Nephron progenitor cell (in vitro differentiated cells): ENCODE measurements at places on chromosomes 6 and 20.

DNA sequence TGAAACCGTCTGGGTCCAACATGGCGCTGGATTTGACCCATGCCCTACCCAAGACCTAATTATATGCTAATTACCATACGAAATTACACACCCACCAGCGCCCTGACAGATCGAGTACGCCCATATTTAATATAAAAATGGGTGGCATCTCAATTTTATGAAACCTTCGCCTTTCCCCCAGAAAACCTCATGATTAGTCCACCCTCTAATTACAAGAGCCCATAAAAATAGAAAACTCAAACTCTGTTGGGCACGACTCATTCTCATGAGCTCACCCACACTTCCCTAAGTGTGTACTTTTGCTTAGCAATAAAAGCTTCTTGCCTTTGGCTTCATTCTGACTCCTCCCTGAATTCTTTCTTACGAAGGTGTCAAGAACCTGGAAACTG is 136.4 kb downstream of the OR2B2 start:
- DNase-seq: no peak

DNA sequence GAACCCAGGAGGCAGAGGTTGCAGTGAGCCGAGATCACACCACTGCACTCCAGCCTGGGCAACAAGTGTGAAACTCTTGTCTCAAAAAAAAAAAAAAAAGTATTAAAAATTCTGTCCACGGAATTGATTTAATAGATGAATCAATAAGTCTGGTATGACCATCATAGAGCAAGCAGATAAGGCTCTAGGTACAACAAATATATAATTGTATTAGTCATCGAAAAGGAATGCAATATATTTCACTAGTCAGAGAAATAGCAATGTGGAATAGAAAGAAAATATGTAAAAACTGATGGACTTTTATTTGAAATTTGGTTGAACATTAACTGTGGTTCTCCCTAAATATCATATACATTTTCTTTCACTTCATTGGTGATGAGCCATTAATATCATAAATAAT is 476.8 kb upstream of the AGPAT4 start:
- DNase-seq: no peak

DNA sequence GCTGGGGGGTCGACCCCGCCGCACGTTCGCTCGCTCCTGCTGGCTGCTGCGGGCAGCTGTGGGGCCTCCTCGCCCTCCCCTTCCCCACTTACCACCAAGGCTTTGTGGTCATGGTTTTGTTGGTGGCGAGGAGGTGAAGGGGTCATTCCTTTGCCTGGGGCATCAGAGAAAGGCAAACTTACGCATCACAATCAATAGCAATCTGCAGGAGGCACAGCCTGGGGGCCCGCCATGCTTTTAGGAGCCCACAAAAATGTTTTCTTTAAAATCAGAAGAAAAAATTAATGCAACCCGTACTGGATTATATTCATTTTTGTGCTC is 137.0 kb downstream of the IMPG1 start:
- DNase-seq: no peak

DNA sequence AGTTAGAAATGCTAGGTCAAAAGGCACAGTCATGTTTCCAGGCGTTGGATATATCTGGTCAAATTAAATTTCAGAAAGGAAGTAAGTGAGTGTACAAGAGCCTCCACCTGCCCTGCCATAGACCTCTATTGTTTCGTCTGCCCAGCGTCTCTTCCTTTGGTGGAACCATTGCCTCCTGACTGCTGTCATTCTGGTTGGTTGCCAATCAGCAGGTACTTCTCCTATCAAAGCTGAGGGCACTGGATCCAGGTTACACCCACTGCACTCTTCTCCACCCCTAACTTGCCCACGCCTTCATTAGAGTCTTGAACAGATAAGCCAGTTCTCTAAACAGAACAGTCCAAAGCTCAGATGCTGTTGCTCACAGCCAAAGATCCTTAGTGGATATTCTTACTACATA is 2.6 kb upstream of the WFDC5 start:
- no peak for DNase-seq

DNA sequence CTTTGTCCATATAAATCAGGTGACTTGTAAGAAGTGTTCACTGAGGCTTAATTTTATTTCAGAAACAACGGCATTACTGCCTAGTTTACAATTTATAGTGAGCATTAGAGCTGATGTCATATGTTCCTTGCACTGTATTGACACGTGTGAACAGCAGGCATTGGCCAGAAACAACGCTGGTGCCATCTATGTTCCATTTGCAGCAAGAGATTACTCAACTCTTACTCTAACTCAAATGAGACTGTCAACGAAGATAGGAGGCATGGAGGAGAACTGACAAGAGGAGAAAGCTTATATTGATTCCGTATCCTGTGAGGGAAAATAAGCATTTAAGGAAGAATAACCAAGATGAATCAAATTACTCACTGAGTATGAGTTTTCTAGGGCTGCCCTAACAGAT is 48.4 kb downstream of the MTFR2 start:
- no peak for DNase-seq

- DNase-seq: no peak
These were observed 331.3 kb downstream of the RIMS1 start for GRCh38 chr6:72217626-72218025.

DNA sequence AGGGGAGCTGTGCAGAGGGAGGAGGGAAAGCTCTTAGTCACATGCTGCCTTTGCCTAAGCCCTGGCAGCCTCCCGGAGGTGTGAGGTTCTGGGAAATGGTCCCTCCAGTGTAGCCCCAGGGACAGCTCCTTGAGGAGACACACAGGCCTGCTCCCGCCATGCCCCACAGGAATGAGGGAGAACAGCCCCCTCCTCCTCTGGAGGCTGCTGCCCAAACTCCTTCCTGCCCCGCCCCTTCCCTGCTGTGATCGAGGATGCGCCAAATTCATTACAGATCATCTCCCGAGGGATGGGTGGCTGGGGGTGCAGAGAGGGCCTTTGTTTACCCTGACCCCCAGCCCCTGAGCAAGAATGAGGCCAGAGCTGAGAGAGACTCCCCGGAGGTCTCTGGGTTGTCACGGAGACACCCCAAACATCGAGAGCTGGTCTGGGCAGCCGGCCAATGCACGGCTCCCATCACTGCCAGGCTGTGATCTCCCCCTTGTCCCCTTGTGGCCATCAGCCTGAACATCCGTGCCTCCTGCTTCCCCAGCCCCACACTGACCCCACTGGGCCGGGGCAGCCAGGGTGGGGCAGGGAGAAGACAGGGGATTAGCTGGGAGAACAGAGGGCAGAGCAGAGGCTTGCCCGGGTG is 8.4 kb downstream of the CYP21A2 start:
- no peak for DNase-seq

GRCh38 chr6:138430361-138431145 is 26.5 kb downstream of the HEBP2 start:
- no peak for DNase-seq

DNA sequence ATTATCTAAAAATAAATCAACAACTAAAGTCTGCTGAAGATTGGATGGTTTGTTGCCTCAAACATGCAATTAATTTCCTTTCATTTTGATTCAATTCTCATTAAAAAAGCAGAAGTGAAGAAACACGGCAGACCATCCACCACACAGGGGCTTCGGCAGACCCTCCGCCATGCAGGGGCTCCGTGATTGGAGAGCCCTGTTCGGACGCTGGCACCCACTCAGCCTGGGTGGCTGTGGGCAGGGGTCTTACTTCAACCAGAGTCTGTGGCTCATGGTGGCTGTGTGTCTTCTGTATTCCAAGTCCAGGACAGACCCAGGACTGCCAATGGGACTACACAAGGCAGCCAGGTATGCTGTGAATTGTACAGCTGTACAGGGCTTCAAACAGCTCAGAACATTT is 86.9 kb upstream of the FRMD1 start:
- no peak for DNase-seq

DNA sequence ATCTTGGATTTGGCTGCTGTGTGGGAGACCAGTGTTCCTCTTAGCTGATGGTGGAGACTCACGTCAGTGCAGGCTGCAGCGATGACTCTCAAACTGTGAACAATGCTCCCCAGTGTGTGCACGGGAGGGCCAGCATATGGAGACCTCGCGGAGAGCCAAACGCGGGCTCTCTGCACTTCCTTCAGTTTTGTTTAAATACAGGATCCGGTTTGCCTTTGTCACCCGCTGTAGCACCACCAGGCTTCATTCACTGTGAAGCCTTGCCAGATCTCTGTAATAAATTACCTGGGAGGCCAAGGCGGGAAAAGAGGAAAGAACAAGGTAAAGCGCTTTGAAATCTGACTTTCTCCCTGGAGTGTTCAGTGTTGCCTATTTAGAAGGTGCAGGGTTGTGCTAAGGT is 30.7 kb upstream of the TMEM14A start:
- no peak for DNase-seq

GRCh38 chr6:104638841-104639290 is 220.9 kb downstream of the HACE1 start:
- no peak for DNase-seq

- no peak for DNase-seq
These were observed 43.8 kb downstream of the TAF4 start for GRCh38 chr20:62021793-62022385.

DNA sequence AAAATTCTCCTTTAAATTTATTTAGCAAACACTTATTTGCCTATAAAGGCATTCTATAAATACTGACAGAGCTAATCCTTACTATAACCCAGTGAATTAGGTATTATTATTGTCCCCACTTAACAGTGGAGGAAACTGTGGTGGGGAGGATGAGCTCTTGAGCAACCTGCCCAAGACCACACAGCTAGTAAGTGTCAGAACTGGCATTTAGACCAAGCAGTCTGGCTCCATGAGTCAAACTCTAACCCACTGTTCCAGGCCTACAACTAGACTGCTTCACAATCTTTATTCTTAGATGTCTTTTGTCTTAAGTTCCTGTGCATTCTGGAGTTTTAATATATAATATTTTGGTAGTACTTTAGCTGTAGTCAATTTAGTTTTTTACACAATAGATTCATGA is 530.8 kb downstream of the BCKDHB start:
- no peak for DNase-seq

- no peak for DNase-seq
These were observed 773.4 kb downstream of the KIF16B start for GRCh38 chr20:15799871-15800270.

DNA sequence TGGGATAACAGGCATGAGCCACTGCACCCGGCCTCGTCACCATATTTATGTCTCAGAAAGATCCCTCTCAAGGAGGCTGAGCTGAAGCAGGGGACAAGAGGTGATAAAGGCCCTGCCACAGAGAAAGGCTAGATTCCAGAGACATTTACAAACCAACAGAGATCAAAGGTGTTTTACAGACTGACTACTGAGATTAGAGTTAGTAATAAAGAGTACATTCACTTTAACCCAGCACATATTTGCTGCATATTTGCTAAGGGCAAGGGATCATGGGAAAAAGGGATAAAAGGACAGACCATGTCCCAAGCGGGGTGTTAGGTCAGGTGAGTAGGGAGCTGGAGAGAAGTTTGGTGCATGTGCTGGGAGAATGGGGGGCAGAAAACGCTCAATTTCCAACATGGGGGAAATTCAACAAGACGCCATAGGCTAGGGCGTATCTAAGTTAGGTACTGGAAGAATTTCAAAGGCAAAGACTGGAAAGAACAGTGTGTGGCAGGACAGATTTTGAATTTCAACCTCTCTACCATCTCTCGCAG is 43.8 kb upstream of the SEC63 start:
- no peak for DNase-seq

GRCh38 chr6:81326881-81327561 is 425.5 kb downstream of the TENT5A start:
- no peak for DNase-seq

DNA sequence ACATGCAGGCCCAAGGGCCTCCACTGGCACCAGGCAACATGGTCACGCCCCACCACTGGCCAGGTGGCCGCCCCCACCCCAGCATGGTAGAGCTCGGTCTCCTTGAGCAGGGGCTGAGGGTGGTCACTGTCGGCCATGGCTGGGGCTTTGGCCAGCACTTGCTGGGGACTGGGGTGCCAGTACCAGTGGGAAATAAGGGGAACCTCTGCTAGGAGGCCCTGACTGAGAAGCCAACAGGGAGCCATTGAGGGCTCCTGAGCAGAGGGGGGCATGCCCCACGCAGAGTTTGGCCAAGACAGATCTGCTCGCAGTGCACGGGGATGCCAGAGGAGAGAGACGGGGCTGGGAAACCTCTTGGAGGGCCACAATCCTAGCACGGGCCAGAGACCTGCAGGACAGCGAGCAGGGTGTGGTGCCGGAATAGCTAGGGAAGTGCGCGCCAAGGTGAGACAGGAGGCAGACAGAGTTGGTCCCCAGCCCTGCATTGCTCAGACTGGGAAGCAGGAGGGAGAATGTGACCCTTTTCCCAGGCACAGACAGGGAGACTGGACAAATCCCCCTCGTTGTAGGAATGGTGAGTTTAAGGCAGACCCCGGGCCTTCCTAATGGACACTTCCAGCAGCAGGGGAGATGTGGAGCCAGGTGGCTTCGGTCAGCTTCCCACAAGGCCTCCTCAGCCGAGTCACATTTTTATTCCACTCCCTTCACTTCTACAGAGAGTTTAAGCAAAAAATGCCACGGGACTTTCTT is 179.0 kb upstream of the CST7 start:
- DNase-seq: no peak

GRCh38 chr6:92587525-92587924 is 831.8 kb downstream of the EPHA7 start:
- DNase-seq: no peak

DNA sequence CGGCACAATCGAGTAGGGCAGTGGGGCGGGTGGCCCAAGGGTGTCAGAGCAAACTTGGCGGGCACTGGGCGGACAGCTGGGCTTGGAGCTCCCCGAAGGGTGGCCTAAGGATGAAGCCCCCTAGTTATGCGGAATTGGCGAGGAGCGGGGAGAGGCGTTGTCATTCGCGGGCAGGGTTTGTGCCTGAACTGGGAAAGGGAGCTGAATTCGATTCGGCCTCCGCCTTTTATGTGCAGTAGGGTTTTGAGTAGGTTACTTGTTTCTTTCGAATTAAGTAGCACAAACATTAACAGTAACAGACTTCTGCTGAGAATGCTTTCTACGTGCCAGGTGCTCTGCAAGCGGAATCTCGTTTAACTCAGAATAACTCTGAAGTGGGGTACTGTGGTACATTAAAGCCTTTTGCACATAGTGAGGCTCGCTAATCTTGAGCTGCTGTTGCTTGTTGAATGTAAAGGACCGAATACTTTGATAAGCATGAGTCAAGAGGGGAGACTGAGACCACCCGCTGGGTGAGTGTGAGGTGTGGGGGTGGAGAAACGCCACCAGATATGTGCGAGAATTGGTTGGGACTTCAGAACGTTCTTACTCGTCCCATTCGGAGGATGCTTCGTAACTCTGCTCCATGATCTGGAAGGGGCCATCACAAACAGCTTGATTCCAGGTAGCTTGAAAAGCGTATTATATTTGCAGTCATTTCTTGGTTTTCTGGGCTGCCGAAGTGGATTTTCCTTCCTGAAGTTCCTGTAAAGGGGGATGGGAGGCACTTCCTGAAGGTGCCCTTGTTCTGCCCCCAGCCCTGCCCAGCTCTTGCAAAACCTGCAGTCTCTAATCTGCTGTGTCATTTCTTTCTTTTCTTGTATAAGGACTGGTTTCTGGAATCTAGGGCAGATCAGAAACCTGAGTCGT is 833 bp downstream of the RAB5IF start:
- no peak for DNase-seq

- DNase-seq: peak; percentile 24
These were observed 94.8 kb downstream of the BTBD3 start for GRCh38 chr20:12012241-12013222.

DNA sequence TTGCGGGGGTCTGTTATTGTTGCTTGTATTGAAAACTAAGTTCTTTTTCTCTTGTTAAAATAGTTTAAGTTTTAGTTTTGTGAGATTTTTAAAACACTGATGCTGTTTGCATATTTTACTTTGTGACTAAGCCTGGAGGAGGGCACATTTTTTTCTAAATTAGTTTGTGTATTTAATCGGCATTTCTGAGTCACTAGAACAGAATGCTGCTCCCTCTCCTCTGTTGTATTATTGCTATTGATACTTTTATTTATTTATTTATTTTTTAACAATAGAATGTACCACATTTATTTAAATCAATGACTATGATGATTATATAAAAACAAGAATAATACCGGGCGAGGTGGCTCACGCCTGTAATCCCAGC is 5.1 kb upstream of the FAM50B start:
- DNase-seq: no peak
